ENCODE measurements at places on chromosomes 1 and 21.

DNA sequence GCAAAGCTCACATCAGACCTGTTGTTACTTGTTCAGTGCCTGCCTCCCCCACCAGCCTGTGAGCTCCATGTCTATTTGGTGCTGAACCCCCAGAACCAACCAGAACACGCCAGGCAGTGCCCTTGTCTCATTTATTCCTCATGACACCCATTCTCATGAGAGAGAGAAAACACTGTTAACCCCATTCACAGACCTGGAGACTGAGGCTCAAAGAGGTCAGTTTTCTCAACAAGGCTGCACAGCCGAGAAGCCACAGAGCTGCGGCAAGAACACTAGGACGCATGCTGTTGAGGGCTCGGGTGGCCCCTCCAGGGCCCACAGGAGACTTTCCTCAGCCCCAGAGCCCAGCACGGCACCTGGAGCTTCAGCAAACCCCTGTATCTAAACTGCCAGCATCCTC lies 13.1 kb downstream of the KCNN3 start:
- DNase-seq: no peak

DNA sequence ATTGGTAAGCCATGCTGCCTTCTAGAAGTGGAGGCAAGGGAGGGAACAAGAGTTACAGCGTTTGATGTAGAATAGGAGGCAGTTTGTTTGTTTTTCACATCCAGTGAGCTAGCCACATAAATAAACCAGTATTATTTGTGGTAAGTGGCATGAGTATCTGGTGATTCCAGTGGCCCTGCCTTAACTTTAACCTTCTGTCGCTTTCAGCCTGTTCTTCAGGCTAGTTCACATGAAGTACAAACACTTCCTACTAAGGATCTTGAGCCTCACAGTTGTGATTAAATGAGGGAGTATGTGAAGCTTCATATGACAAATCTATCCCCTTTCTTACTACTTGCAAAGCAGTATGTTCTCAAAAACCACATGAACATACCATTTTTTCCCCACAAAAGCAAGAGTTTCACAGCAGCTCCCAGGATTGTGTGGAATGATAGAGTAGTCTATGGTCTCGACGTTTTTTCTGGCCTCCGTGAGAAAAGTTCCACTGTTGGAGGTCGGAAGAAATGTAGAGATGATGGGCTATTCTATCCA lies 59.5 kb downstream of the PHACTR4 start:
- DNase-seq: no peak

- no peak for DNase-seq
Measured at GRCh38 chr1:55034476-55035133, 4.7 kb upstream of the PCSK9 start.

GRCh38 chr1:202698276-202698675 lies 12.0 kb downstream of the SYT2 start:
- DNase-seq: no peak

GRCh38 chr21:42993051-42993712 lies 18.8 kb downstream of the PKNOX1 start:
- DNase-seq: no peak

DNA sequence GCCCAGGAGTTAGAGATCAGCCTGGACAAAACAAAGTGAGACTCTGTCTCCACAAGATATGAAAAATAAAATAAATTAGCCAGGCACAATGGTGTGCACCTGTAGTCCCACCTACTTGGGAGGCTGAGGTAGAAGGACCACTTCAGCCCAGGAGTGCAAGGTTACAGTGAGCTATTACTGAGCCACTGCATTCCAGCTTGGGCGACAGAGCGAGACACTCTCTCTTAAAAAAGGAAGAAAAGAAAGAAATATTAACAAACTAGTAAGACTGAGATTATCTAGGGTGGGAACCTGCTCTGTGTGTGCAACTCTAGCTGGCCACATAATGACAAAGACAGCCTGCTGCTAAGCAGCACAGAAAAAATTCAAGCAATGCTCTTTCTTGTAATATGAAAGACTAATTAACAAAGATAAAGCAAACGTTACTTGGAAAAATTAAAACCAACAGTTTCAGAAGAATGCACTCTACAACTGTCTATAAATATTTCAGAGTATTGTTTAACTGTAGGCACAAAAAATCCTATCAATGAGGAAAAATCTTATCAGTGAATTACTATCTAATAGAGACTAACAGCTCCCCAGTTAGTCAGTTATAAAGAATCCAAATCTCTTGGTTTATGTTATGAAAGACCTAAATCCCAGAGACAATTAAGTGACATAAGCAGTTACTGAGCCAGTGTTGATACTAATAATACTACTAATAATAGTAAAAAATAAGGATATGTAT lies 74.5 kb downstream of the ENAH start:
- no peak for DNase-seq

- no peak for DNase-seq
Measured at GRCh38 chr1:178593515-178593914, 80.6 kb downstream of the TEX35 start.

GRCh38 chr1:92953491-92953890 lies 7.8 kb downstream of the DIPK1A start:
- DNase-seq: no peak

DNA sequence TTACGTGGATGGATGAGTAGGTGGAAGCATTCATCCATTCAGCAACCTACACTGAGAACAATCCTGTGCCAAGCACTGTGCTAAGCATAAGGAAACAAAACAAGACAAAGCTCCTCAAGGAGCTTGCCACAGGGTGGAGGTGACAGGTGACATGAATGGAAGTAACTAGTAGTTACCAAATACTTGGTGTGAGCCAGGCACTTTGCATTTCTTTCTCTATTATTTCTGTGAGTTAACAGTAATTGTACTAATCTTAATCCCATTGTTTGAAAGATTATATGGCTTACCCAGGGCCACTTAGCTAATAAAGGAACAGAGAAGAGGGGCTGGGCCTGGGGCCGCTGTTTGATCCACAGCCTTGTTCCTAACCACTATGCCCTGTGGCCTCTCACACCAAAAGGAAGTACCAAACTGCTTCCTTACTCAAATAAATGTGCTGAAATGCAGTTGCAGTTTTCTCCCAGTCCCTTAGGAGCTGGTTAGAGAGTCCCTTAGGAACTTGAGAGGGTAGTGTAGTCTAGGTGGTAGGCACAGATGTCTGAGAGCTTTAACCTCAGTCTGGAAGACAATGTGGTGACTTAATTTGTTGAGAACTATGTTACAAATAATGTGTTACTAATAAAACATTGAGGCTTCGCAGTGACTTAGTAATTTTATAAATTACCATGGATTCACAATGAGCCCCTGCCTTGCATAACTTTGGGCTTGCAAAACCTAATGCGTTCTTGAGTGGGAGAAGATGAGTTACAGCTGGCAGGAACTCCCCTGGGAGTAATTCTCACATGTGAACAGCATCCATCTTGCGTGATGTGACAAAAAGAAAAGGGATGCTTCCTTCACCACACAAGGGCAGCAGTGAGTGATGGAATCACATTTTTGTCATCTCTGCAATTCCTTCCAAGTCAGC lies 69.8 kb downstream of the MPZL1 start:
- no peak for DNase-seq

DNA sequence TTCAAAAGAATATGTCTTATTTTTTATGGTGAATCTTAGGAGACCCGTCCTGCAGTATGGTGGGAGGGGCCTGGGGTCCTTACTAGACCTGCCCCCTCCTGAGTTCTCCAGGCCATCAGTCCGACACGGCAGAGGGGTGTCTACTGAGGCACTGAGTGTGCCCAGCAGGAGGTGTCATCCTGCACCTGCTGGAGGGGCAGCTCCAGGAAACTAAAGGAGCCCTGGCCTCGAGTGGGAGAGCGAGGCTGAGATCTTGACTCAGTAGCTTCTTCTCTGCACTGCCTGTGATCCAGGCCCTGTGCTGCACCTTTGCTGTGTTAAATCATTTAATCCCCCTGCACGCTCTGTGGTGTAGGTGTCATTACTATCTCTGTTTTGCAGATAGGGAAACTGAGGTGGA lies 587.7 kb downstream of the PTPRU start:
- no peak for DNase-seq

- DNase-seq: no peak
Measured at GRCh38 chr21:27424601-27425000, 457.7 kb upstream of the ADAMTS5 start.

DNA sequence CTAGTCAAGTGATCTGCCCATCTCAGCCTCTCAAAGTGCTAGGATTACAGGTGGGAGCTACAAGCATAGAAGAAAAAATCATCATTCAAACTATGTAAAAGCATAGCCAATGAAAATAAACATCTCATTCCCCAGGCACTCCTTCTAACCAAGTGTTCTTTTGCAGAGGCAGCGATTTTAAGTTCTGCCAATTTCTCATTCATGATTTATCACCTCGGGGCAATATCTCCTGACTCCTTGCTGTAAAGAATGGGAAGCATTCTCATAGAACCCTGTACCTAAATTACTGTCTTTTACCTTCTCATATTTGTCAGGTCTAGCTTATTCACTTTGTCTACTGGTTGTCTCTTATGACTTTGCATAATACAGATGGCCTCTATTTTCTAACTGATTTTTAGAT lies 32.5 kb upstream of the IVNS1ABP start:
- DNase-seq: no peak

DNA sequence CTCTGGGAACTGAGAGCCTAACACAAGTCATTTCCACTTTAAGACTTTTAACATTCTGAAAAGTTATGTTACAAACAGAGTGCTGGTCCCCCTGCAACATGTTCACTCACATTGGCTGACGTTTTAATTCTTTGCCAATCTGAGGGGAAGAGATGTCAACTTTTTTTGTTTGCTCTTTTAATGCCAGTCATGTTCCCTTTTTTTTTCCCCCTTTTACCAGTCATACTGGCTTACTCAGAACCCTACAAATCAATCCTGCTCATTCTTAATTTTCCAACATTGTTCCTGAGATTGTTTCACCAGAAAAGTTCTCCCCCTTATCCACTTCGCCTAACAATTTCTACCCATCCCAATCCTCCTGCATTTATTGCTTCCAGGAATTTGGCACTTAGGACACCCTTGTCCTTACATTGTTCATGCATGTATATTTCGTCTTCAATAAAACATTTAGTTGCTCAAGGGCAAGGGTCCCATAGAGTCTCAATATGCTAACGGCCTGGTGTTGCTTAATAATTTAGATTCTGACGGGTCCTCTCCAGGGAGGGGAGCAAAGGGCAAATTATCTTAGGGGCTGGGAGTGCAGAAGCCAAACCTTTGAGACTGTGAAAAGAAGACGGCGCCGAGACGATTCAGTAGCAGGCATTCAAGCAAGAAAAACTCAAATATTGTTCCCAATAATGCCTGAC lies 624 bp upstream of the CR1L start:
- no peak for DNase-seq

GRCh38 chr1:179318491-179318890 lies 24.9 kb downstream of the SOAT1 start:
- DNase-seq: no peak

GRCh38 chr1:180917306-180918065 lies 4.8 kb downstream of the KIAA1614 start:
- DNase-seq: no peak

GRCh38 chr21:39180429-39181019 lies 2.7 kb downstream of the PSMG1 start:
- DNase-seq: no peak

GRCh38 chr1:230333590-230334446 lies 92.3 kb downstream of the PGBD5 start:
- DNase-seq: no peak

DNA sequence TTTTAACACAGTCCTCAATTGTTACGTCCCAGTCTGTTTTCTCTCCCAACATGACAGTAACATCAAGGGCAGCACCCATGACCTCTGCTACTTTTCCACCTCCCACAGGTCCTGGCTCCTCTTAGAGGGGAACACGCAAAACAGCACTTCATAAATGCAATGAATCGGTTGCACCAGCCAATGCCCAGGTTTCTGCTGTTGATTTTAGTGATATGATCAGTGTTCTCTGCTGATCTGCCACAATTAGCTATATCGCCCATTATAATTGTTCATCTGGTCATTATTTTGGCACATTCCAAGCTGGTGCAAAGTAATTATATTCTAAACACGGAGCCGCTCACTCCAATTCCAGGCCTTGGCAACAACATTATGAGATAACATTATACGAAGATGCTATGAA lies 184.5 kb downstream of the KCNH1 start:
- no peak for DNase-seq
